ENCODE measurements at places on chromosomes 13 and 19. TPM values are rescaled to one million over a fixed set of nuclear protein-coding genes. Genes with fewer than 3 reads are reported as not detected.

Gene SLC39A3
- total RNA-seq, result 51.3 TPM

Gene PDX1
- total RNA-seq, result not detected

Gene CYP4F12
- total RNA-seq, result 1.3 TPM

Gene CEACAM4
- not detected for total RNA-seq

DNA sequence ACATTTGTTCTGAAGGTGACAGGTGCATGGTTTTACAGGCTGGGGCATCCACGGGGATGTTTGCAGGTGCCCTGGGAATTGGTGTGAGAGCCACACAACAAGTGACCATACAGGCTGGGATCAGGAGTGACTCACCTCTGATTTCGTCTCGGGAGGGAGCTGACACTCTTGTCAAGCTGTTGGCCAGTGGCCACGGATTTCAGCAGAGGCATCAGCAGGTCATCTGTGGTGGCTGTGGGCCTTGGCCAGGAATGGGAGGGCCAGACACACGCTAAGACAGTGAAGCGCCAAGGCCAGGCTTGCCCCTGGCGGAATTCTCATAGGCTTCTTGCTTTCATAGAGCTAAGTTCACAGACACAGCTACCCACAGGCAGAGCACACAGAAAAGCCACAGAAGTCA lies 108.6 kb downstream of the HSPH1 start:
- no peak for DNase-seq

DNA sequence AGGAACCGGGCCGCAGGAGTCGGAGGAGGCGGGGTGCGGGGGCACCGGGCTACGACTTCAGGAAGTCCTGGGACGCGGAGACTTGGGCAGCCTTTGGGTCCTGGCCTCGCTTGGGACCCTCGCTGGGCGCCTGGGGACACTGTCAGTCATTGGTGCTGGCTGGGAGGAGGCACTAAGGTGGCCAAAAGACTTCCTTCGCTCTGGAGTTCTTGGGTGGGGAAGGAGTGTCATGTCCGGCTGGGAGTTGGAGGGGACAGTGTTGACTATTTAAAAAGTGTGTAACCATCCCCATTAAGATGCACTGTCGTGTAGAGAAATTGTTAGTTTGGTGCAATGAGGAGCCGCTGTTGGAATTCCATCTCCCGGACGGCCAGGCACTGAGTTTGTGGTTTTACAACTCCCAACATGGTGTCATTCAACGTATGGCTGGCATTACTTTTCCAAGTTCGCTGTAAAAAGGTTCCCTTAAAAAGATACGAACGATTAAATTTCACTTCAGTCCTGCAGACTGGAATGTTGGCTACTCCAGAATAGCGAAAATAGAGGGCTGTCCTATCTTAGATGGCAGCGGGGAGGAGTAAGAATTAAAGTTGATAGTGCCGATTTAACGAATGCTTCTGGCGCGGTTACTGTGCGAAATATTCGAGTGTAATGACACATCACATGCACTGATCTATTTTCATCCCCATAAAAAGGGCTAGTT lies 776 bp downstream of the DNAJC3 start:
- peak; percentile 21 for DNase-seq

- DNase-seq, result no peak
Measured at GRCh38 chr19:928471-929202, 2.8 kb downstream of the ARID3A start.

DNA sequence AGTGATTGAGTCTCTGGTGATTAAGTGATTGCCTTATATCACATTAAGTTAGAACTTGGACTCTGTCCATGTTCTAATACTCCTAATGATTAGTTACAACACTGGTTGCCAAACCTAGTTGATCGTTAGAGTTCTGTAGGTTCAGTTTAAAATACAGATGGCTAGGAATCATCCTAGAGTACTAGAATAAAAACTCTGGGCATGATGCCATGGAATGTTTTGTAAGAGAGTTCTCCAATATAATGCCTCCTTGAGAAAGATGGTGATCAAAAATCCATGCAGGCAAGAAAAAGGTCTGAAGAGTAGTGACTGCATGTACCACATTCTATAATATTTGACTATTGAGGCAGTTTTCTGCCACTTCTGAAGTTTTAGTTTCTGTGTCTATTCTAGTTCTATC lies 176.3 kb downstream of the GPC5 start:
- DNase-seq, result no peak

DNA sequence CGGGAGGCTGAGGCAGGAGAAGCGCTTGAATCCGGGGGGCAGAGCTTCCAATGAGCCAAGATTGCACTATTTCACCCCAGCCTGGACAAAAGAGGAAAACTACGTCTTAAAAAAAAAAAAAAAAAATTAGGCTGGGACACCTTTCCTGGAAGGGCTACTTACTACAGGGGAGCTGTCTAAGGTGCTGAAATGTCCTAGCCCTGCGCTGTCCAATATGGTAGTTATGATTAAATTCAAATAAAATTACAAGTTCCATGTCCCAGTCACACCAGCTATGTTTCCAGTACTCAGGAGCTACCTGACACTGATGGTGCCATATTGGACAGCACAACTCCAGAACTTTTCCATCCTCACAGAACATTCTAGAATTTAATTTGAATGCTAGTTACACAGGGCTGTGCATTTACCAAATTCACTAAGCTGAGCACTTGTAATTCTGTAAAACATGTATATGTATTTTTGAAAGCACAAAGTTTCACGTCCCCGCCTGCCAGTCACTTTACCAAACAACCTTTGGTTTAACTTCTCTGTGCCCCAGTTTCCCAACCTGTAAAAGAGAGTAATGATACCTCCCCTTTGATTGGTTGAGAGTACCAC lies 9.2 kb upstream of the ZSCAN22 start:
- DNase-seq, result no peak

- DNase-seq, result no peak
Measured at GRCh38 chr19:49091391-49092038, 6.3 kb downstream of the SNRNP70 start.

- no peak for DNase-seq
Measured at GRCh38 chr19:18978616-18979015, 37.6 kb upstream of the HOMER3 start.

DNA sequence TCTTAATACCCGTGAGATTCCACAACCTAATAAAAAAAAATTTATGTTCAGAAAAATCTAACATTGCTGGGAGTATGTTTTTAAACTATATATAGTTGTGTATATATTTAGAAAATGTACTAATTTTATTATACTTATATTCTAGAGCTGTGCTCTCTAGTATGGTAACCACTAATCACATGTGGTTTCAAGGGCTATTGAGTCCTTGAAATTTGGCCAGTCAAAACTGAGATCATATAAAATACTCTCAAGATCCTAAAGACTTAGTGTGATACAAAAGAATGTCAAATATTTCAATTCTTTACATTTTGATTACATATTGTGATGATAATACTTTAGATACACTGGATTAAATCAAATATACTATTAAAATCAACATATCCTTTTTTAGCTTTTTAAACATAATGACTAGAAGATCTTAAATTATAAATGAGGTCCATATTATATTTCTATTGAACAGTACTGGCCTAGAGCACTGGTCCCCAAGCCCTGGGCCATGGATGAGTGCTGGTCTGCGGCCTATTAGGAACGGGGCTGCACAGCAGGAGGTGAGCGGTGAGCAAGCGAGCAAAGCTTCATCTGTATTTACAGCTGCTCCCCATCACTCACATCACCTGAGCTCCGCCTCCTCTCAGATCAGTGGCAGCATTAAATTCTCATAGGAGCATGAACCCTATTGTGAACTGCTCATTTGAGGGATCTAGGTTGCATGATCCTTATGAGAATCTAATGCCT lies 176.5 kb upstream of the NBEA start:
- DNase-seq, result no peak

DNA sequence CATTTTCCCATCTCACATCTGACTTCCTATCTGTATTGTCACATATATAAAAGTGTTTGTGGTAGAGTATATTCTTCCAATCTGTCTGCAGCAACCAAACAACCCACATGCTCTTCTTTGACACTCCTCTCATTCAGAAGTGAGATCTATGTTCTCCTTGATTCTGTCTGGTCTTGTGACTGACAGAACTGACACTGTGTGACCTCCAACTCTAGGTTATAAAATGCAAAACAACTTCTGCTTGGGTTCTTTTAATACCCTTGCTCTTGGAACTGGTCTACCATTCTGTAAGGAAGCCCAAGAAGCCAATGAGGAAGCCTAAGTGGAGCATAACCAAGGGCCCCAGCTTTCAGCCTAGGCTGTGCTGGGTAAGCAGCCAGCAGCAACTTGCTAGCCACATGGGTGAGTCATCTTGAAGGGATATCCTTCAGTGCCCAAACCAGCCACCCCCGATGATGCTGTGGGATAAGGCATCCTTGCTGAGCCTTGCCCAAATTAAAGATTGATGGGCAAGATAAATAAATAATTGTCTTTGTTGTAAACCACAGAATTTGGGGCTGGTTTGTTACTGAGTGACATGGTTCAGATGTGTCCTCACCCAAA lies 18.4 kb upstream of the ITM2B start:
- DNase-seq, result peak; percentile 5

GRCh38 chr13:78649997-78650716 lies 8.8 kb downstream of the OBI1 start:
- DNase-seq, result no peak

DNA sequence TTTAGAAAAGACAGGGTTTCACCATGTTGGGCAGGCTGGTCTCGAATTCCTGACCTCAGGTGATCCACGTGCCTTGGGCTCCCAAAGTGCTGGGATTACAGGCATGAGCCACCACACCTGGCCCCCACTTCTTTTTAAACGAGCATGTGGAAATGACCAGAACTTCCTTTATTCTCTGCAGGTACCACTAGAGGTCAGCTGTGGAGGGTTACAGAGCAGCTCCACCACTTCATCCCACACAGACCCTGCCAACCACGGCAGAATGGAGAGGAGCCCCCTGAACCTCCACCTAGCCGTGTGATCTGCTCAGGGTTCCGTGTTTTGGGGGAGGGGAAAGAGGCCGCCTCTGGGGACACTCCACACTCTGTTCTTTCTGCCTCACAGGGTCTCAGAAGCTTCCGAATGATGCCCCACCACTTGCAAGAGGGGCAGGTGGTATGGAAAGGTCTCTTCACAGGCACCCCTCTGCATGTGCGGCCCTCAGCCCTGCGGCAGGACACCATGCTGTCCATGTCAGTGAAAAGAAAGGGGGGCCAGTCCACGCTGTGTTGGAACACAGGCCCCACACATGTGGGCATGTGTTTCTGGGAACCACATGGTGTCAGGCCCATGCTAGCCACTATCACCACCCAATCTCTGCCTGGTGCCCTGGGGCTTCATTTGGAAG lies 465.0 kb downstream of the TSHZ3 start:
- DNase-seq, result no peak

GRCh38 chr19:51571599-51571998 lies 516 bp downstream of the ZNF175 start:
- DNase-seq, result no peak

Measured in CD8-positive, alpha-beta memory T cell (primary cell).